Hindlimb muscle (tissue), 1 donor: ENCODE measurements at places on chromosomes 5 and 9. TPM values are rescaled to one million over a fixed set of nuclear protein-coding genes. Genes with fewer than 3 reads are reported as not detected.

- DNase-seq, result no peak
These were observed 26.1 kb downstream of the HMGCR start for GRCh38 chr5:75363111-75363510.

GRCh38 chr5:145198525-145199260 is 636.4 kb downstream of the PRELID2 start:
- DNase-seq, result no peak

GRCh38 chr5:57538341-57538955 is 55.8 kb upstream of the ACTBL2 start:
- no peak for DNase-seq

DNA sequence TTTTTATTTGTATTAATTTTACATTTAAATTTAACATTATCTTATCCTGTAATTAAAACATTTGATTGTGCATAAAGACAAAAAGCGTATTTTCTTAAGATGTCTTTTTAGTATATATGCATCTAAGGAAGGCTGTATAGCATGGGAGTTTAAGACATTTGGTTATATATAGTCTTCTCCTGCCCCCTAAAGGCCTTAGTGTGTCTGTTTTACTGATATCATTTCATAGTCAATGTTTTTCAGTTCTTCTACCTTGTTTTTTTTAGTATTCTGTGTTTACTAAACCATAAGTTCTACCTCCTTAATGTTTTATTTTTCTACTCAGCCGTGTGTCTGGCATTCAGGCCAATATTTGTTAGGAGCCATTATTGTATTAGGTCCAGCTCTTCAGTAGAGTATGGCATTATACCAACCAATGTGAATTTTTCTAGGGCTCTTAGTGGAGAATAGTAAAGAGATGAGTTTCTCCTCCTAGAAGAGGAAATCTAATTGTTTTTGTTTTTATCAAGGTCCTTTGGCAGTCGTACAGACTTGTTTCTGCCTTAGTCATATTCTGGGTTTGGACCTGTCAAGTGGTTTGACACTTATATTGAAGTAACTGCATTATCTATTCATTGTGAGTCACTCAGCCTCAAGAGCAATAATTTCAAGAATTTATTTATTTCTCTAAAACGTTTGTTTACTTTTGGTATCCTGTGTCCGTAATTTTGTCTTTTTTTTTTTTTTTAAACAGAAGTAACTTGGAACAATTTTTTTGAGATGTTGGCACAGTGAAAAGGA is 74.8 kb downstream of the SLF1 start:
- DNase-seq, result peak; percentile 38

DNA sequence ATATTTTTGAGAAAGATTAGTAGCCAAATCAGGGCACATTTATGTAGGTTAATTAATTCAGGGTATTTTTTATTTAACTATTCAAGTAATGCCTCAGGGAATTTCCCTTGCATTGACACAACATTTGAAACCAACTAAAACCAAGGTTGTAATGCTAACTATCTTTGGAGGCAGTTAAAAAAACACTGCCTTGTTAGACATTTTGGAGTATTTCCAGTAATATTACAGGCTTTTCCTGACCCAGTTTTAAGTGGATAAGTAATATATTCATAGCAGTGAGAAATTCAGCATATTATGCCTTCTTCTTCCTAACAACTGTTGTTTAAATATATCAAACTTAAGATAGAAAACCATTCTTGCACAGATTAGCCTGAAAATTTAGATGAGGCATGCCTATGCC is 175.1 kb downstream of the TMC1 start:
- no peak for DNase-seq

GRCh38 chr9:84598921-84599636 is 70.5 kb upstream of the NTRK2 start:
- DNase-seq, result no peak

DNA sequence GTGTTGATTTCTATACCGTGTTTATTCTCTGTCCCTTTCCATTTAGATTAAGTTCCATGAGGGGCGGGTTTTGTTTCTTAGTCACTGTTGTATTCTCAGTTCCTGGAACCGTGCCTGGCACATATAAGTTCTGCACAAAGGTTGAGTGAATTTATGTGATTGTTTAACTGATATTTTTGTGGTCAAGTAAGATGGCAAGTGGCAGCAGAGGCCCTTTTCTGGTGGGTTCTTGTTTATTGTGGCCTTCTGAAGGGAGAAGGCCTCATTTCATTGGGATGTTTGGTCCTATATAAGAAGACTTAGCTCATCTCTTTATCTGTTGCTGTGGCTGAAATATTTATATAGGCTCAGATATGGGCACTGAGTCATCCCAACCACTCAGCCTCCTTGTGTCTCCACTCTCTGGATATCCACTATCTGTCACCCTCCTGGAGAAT is 262.5 kb downstream of the PSAT1 start:
- DNase-seq, result no peak

GRCh38 chr9:79644048-79644447 is 72.3 kb downstream of the TLE4 start:
- no peak for DNase-seq

GRCh38 chr5:134420343-134420742 is 8.7 kb upstream of the CDKN2AIPNL start:
- DNase-seq, result no peak

GRCh38 chr5:59430066-59430685 is 463.4 kb downstream of the PDE4D start:
- no peak for DNase-seq

GRCh38 chr5:77209495-77210090 is 887 bp upstream of the PDE8B start:
- DNase-seq, result no peak

DNA sequence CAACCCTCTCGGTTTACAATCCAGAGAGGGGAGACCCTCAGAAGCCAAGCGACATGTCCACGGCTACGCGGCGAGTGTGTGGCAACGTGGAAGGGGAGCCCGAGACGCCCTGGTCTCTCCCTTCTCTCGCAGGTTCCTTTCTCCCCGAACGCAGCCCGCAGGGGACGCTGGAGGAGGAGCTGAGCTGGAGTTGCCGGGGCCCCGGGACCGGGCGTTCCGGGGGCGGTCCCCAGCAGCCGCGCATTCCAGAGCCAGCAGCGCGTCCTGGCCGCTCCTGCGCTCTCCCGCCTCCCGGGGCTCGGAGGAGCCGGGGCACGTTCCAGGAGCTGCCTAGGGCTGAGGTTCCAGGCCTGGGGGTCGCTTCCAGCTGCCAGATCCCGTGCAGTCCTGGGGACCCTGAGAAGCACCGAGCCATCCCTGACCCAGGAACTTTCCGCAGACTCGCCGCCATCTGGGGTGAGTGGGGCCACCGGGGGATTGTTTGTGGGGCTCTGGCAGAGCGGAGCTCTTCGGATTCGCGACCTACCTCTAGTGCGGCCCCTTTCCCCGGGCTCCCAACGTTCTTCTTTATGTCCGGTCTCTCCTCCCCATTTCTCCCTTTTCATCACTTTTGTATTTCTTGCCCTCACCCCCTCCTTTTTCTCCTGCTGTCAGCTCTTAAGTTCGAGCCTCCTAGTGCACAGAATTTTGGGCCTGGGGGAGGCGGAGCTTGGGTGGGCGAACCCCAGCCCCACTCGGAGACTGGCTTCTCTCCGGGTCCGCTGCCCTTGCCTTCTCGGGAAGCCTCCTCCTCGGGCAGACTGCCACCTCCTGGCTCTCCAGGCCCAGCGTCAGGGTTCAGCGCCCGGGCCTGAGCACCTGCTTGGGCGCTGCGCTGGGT is at the start of gene SMIM3:
TSS of gene SMIM3 (plus strand) at position 241 of the 880 bp plus-strand sequence. CDS start 16,684 bp downstream, outside the sequence.
- DNase-seq, result peak; percentile 81

DNA sequence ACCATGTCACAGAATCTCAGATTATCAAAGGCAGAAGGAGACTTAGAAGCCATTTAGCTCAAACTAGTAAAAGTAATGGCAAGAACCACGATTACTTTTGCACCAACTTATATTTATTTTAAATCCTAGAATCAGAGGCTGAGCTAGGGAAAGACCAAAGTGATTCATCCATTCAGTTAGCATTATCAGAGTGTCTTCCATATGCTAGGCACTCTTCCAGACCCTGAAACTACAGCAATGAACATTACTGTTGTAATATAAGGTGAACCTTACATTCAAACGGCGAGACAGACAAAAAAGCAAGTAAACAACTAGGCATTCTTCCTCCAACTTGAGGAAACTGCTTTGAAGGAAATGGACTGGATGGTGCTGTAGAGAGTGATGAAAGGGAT is 7.9 kb downstream of the PDE6A start:
- no peak for DNase-seq

DNA sequence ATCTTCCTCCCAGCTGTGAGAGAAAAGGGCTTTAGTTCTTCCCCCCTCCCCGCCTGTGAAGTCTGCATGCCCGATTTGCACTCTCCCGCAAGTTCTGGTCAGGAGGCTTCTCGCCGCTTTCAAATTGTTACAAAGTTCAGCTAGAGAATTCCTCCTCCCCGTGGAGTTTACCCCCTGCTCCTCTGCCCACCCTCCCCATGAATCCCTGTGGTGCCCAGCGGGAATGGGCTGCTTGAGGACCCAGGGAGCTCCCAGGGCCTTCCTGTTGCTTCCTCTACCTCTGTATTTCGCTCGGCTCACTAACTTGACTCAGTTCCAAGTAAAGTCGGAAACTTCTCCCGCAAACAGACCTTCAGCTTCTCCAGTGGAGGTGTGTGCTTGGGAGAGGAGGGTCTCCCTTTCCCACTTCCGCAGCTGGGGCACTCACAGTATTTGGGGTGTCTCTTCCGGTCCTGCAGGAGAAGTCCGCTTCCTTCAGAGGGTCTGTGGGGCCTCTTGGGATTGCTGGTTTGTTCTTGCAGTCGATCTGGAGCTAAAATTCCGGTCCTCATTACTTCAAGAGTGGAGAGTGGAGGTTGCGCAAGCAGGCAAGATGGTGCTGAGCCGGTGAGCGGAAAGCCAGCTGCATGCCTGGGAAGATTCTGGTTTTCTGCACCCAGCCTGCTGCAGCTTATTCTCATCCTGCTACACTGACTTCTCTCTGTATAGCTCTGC is 97.8 kb downstream of the ADAMTS12 start:
- no peak for DNase-seq

- no peak for DNase-seq
These were observed 87.6 kb downstream of the VAV2 start for GRCh38 chr9:133904346-133905090.

GRCh38 chr9:121279776-121280388 is 11.9 kb downstream of the GSN start:
- DNase-seq, result no peak

The MED27 gene
- polyA plus RNA-seq, result 13.9 TPM

The ACOT12 gene
- not detected for polyA plus RNA-seq

The PCDHGA1 gene
- polyA plus RNA-seq, result 0.77 TPM

The SPACA9 gene
- polyA plus RNA-seq, result 3.3 TPM

The CSNK1G3 gene
- polyA plus RNA-seq, result 20.7 TPM

The CDKN2A gene
- polyA plus RNA-seq, result not detected
